ENCODE measurements at places on chromosomes 6 and 20.
A peak's percentile ranks its signal among the peaks of the same experiment; 100 is the strongest.

GRCh38 chr6:121615493-121615892 is 180.0 kb downstream of the GJA1 start:
- peak; percentile 17 for DNase-seq

DNA sequence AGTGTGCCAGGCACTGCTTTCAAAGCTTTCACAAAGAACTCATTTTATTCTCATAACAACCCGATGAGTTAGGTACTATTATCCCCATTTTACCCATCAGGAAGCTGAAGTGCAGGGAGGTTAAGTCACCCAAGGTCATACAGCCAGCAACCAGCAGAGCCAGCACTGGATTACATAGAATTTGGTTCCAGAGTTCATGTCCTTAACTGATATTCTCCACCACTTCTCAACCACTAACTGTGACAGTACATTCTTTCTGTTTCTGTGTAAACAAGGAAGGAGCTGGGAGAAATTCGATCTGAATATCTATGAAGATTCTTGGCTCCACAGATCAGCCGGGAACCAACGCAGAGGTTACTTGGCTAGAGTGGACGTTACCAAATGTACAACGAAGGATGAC is 98.0 kb downstream of the KIF16B start:
- peak; percentile 51 for DNase-seq

GRCh38 chr20:5100684-5101347 is 18.9 kb downstream of the PCNA start:
- peak; percentile 85 for DNase-seq

- no peak for DNase-seq
These were observed 122.3 kb downstream of the JARID2 start for GRCh38 chr6:15368186-15368585.

- peak; percentile 88 for DNase-seq
These were observed 61.7 kb downstream of the PYGB start for GRCh38 chr20:25309395-25310267.

GRCh38 chr6:80767808-80768207 is 661.3 kb downstream of the BCKDHB start:
- DNase-seq = peak; percentile 75
